ENCODE measurements at places on chromosomes 1 and 21.
A peak's percentile ranks its signal among the peaks of the same experiment; 100 is the strongest.

DNA sequence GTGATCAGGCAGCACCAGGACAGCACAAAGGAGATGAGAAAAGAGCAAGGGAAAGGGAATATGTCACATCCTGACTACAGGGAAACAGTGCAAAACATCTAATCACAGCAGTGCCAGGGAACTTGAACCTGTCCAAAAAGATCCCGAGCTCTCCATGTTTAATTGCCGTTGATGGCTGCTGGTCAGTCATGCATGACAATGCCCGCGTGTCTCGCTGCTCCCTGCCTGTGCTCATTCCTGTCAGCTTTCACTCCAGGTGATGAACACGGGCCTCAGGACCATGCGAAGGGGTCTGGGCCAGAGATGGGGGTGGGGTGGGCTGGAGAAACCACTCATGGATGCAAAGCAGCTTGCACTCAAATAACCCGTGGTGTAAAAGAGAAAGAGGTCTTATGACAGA, 287.0 kb downstream of the GPATCH2 start:
- DNase-seq: no peak

GRCh38 chr1:199619223-199619622, 408.3 kb upstream of the NR5A2 start:
- no peak for DNase-seq

GRCh38 chr1:109399326-109399957, 1.7 kb upstream of the SORT1 start:
- peak; percentile 29 for DNase-seq

DNA sequence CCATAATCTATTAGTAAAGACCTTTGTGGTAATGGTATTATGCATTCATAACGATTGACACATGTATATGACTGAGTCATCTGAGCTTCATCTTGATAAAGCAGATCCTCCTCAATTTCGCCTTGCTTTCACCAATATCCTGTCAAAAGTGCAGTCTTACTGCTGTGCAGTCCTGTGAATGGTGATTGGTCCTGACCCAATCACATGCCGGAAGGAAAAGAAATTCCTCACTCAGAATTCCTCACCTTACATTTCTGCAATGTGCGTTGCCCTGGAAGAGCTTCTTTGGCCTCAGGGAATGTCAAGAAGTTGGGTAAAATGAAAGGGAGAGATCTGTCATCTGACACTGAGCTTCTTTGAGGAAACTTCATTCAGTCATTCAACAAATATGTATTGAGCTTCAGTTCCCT, 121.0 kb upstream of the TSPAN2 start:
- DNase-seq: no peak

- peak; percentile 39 for DNase-seq
These were observed 323.0 kb downstream of the CAMTA1 start for GRCh38 chr1:7108251-7108650.

GRCh38 chr1:207673399-207673798, 28.5 kb downstream of the CR1L start:
- no peak for DNase-seq

DNA sequence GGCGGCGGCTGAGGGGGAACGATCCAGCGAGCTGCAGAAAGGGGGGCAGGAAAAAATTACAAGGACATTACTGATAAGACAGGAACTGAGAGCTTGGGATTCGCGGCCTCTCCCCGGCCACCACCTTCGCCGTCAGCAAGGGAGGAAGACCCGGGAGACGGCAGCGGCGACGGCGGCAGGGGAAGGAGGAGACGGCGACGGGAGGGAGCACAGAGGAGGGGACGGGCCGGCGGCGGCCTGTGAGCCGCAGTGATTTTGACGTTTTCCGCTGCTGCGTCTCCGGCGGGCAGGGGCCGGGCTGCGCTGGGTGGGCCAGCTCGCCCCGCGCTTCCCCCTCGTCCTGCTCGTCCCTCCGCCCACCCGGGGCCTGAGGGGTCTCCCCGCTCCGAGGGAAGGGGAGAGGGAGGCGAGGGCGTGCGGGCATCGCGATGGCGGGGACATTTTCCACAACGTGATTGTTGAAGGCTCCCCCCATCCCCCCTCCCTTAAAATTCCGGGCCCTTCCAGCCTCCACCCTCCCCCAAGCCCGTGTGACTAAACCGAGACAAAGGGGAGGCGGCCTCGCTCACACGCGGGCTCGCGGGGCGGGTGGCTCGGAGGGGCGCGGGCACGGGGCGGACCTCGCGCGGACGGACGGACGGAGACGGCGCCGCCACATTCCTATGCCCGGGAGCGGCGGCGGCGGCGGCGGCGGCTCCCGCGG, 407 bp downstream of the CAMSAP2 start:
- no peak for DNase-seq

DNA sequence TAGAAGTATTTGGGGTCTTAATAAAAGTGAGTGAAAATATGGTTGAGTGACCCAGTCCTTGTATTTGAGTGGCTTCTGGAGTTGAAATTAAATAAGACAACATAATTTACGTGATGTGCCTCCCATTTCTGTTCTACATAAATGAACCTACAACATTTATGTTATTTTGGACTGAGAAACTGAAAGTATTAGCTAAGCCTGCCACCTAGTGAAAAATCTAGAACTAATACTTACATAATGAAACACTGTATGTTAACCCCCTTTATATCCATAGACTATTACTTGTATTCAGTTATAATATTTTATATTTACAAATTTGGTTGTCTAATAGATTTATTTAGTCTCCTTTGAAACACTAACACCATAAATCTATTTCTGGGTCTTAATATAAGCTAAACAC, 298.9 kb downstream of the KCNT2 start:
- no peak for DNase-seq

- no peak for DNase-seq
These were observed 3.5 kb upstream of the PIGV start for GRCh38 chr1:26784023-26784871.

DNA sequence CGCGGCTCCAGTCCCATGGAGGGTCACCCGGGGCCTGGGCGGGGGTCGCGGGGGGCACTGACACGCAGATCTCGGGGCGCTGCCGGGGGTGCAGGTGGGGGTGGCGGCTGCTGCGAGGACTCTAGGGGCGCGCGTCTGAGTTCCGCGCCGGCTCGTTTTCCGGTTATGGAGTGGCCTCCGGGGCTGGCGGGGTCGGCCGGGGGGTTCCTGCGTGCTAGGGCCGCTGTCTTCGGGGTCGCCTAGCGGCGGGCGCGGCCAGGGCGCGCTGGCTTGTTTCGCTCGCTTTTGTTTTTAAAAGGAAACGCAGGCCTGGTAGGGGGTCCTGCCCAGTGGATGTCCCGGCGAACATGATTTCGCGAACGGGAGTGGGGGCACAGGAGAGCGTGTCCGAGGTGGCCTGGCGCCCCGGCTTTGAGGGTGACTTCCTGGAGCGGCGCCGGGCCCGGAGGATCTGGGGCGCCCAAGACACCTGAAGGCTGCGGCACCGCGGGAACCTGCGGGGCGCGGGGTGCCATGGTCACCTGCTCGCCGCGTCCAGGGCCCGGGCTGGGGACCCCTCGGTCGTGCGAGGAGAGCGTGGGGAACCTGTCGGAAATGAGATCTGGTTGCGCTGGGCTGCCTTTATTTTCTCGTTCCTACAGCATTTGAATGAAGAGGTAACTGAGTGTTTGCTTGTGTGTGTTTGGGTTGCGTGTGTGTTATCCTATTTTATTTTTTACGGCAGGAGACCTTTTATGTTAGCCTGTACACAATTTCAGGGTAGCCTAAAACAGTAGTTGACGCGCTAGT, 618 bp downstream of the ETS2 start:
- DNase-seq: no peak

- DNase-seq: no peak
These were observed 8.5 kb downstream of the CFHR4 start for GRCh38 chr1:196896355-196896754.

DNA sequence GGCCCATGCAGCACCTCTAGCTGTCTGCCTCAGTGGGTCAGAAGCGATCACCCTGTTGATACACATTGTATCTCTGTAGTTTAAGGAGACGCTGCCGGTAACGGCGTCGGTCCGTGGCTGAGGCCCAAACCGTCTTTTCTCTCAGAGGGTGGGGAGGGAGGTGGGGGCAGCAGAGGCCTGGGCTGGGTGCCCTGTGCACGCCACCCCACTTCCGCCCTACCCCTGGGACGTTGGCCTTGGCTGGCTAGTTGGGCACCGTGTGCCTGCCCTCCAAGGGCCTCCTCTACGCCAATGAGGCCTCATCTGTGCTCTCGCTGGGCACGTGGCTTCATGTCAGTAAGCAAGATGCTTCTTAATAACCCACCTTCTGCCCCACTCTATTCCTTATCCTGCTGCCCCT, 9.4 kb downstream of the ZC3H12A start:
- DNase-seq: no peak

DNA sequence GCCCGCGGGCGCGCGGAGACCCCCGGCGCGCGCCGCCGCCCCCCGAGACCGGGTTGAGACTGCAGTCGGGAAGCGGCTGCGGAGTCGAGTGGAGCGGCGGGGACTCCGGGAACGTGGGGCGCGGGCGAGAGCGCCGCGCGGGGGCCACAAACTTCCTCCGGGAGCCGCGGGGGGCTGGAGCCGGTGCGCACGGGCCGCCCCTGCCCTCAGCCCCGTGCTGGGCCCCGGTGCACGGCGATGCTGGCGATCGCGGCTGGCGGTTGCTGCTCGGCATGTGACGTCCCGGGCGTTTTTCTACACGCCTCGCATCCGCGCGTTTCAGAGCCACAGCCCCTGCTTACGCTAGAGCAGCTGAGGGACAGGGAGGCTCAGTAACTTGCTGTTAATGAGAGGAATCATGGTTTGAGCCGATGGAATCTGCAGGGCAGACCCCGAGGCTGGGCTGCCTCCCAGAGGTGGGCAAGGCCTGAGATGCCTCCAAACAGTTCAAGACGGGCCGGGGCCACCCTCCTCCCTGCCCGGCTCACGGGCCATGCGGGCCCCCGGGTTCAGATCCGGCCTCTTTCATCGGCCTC, 520 bp downstream of the TMEM201 start:
- no peak for DNase-seq

- DNase-seq: no peak
These were observed 852.0 kb upstream of the ADAMTS5 start for GRCh38 chr21:27818847-27819246.

DNA sequence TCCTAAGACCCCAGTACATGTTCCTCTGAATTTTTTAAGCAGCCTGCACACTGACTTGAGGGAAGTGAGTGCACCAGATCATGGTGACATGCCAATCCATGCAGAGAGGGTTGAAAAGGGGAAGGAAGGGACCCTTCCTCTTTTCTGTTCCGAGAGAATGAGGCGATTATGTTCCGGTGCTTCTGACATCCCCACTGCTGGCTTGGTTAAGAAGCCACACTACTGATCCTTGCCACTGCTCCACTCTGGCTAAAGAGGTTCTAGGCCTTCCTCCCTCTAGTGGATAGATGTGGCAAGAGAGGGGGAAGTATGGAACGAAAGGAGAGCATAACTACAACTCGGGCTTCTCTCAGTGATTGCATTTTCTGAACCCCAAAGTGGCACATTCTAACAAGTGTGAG, 1.8 kb upstream of the CYB5R1 start:
- peak; percentile 55 for DNase-seq

- DNase-seq: no peak
These were observed 160.0 kb downstream of the NEGR1 start for GRCh38 chr1:72122099-72122880.

DNA sequence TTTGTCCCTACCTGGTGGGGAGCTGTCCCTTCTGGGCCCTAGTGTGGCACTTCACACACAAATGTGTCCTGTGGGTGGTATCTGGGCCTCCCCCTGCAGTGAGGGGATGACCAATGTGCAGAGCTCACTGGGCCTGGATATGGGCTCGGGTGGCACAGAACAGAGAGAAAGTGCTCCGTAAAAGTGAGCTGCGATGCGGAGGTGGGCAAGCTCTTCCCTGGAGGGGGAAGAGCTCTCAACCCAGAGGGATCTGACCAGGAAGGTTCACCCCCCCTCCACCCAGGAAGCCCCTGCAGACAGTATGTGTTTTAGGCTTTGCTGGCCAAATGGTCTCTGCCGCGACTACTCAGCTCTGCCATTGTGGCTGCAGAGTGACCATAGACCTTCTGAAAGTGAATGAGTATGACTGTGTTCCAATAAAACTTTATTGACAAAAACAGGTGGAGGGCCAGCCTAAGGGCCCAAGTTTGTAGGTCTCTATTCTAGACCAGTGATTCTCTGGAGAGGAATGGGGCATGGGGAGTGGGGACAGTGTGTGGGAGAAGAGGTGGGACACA, 8.6 kb upstream of the ITGB2 start:
- no peak for DNase-seq

DNA sequence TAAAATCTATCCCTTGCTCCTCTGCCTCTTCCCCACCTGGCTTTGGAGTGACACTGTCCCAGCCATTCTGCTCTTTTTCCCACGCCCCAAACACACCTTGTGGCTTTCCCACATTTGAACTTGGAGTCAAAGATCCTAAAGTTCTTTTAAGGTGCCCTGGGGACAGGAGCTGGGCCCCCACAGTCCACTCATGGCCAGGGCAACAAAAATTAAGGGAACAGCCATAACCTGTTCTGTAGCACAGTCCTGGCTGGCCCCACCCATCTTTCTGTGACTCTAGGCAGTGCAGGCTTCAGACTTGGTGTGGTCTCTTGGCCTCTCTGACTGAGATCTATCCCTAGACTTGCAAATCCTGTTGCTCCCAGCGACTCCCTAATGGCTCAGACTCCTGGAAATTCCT, 143.0 kb upstream of the MAGI3 start:
- no peak for DNase-seq

- no peak for DNase-seq
These were observed 513.2 kb downstream of the COL11A1 start for GRCh38 chr1:102595106-102595505.

DNA sequence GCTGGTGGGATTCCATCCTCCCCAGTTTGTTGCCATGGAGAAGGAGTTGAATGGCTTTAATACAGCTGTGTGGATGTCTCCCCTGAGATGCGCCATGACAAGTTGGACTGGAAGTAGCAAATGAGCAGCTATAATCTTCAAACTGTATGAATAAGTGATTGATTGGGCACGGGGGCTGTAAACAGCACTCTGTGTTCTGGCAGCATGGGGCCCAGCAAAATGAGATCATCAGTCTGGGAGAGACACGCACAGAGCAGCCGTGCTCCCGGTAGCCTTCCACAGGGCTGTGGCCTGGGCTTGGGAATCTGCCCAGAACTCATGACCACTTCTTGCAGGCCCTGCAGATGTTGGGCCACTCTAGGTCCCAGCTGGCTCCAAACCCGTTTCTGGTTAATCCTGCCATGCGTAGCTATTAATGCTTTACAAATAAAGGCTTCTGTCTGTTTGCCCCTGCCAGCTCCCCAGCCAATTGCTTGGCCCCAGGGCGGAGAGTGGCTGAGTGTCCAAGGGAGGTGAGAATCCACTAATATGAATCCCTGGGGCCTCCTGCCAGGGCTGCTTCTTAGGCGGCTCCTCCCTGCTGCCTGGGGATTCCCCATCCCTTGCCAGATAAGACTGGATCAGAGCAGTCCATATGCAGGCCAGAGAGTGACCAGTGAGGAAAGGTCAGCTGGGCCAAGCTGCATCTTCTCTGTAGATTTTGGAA, 642.9 kb downstream of the AJAP1 start:
- no peak for DNase-seq

DNA sequence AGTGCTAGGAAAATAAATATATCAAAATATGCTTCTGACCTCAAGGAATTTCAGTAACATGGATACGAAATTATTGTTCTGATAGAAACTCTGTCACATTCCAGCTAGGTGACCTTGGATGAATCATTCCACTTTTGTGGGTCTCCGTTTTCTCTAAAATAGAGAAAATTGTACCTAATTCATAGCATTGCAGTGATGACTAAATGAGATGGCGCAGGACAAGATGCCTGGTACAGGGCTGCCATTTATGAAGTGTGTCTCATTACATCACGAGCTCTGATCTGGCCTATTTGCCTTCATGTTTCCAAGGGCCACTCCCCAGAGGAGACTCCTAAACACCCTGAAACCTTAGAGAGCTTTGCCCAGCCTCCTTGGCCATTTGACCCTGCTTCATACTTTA, 480.0 kb upstream of the USP24 start:
- no peak for DNase-seq

GRCh38 chr1:228079601-228080263, 2.8 kb upstream of the ARF1 start:
- DNase-seq: no peak

Measured in GM12864 (cell line).